ENCODE measurements at places on chromosomes 12 and 14.

- no peak for DNase-seq
These were observed 73.7 kb downstream of the DCAF5 start for GRCh38 chr14:69079188-69079742.

DNA sequence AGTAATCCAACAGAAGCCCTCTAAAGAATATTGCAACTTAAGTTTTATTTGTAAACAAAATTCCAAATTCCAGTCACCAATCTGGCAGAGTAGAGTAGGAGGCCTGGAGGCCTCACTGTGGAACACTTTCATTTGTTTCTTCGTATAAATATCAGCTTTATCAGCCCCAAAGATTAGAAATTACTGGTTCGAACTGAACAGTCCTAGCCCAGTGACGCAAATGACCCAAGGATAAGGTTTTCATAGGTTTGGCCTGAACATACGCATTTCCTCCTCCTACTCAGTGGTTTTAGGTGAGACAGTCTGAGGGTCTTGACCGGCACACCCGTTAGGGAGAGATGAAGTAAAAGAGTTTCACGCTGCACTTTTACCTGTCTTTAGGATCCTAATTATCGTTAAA lies 1.7 kb downstream of the CDC42BPB start:
- no peak for DNase-seq

DNA sequence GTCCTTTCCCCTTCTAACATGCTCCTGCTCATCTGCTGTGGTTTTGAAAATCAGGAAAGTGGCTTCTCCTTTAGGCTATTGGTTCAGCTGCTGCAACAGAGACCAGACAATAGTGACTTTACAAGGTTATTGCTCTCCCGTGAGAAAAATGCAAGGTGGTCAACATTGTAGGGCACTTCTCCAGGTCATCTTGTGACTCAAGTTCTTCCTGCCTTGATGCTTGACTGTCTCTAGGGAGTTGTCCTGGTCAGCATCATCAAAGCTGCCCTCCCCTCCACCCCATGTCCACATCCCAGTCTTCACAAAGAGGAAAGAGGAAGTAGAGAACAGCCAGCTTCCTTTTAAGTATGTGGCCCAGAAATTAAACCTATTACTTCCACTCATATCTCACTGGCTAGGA lies 3.9 kb upstream of the TMEM63C start:
- no peak for DNase-seq

DNA sequence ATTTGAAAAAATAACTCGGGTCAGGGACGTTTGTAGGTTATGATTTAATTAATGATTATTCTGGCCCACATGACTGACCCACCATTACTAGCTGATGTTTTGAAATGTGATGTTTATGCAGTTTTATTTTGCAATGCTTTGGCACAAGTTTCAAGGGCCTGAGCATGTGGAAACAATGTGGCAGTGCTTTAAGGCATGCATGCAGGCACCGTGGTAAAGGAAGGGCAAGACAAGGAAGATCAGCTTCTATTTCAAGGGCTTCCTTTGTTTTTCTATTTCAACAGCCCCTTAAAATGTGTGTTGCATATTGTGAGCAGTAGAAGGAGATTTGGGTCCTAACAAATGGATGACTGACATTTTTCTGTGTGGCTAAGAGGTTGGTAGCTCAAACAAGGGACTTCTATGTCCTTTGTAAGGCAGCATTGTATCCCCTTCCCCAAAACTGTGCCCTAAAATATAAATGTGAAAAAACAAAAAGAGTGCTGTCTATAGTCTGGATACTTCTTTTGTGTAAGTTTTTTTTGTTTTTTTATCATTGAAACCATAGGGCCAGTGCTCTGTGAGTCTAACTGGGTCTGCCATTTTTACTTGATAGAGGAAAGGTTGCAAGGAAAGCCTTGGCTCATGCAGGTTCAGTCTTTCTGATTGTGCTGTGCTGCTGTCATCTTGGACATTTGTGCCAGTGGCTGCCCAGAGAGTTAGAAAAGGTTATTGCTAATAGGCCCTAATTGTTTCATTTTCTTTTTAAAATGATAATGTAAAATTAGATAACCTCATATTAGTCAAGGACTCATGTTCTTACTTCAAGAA lies 103.5 kb downstream of the FGD4 start:
- DNase-seq: no peak

DNA sequence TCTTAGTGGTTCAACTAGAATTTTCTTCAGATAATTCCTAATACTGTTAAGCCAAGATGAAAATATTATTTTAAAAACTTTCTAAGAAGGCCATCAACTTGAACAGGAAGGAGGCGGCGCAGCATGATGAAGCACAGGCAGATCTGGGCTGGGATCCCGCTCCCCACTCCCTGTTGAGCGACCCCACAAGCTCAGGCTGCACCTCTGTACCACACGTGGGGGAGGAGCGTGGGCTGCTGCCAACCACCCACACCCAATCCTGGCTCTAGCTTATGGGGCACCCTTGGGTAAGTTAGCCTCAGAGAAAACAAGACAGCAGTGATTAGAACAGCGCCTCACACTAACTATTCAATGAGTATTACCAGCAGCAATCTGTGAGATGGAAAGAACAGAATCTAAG lies 6.0 kb downstream of the MTERF2 start:
- no peak for DNase-seq

- no peak for DNase-seq
These were observed 63.0 kb upstream of the BCL2L14 start for GRCh38 chr12:12007713-12008231.

GRCh38 chr12:3041558-3042164 lies 35.5 kb upstream of the TSPAN9 start:
- no peak for DNase-seq

DNA sequence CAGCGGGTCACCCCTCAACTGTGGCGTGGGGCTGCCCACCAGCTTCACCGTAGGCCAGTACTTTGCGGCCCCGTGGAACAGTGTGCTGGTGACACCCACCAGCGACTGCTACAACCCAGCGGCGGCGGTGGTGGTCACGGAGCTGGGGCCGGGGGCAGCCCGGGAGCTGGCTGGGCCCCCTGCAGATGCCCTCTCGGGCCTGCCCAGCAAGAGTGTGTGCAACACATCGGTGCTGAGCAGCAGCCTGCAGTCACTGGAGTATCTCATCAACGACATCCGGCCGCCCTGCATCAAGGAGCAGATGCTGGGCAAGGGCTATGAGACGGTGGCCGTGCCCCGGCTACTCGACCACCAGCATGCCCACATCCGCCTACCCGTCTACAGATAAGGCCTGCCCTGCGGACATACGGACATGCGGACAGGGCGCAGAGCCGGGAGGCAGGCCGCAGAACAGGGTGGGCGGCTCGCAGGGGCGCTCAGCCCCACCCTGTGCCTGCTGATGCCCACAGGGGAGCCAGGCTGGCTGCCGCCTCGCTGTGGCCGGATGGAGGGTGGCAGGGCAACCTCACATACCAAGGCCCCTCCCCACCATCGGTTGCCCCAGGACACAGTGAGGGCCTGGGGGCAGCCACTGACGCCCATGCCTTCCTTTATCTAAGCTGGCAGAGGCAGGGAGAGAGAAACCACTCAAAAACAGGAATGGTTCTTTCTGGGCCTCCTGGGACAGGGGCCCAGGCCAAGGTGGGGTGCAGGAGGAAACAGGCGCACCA lies 55.5 kb downstream of the FAM222A start:
- DNase-seq: no peak

DNA sequence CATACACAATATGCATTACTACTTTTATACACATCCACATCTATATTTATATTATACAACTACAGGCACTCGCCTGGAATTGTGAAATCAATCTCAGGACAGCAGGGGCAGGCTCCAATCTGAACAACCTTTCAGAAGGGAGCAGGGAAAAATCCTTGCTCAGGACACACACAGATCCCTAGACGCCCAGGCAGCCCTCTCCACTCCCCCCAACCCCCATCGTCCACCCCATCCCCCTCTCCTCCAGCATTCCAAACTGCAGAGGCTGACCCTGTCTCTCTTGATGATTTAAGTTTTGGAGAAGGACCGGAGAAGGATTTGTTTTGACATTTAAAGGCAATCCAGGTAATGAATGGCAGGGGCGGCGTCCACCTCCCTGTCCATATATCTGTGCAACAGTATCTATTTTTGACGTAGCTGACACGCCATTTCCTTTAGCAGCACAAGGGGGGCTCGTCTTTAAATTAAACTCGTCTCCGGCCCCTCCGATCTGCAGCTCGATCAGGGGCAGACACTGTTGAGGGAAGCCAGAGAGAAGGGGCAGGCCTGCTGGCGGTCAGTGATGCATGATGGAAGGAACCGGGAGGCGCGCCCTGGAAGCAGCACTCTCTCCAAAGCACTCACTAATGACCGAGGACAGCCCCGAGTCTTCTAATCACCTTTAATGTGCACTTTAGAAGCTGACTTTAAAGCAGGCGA lies 95.0 kb upstream of the TBX5 start:
- DNase-seq: no peak

- no peak for DNase-seq
These were observed 31.9 kb upstream of the ZFP36L1 start for GRCh38 chr14:68824517-68825347.

- no peak for DNase-seq
These were observed 86.1 kb downstream of the SLC24A4 start for GRCh38 chr14:92409043-92409442.

GRCh38 chr12:124109760-124110159 lies 136.7 kb downstream of the ZNF664 start:
- no peak for DNase-seq

DNA sequence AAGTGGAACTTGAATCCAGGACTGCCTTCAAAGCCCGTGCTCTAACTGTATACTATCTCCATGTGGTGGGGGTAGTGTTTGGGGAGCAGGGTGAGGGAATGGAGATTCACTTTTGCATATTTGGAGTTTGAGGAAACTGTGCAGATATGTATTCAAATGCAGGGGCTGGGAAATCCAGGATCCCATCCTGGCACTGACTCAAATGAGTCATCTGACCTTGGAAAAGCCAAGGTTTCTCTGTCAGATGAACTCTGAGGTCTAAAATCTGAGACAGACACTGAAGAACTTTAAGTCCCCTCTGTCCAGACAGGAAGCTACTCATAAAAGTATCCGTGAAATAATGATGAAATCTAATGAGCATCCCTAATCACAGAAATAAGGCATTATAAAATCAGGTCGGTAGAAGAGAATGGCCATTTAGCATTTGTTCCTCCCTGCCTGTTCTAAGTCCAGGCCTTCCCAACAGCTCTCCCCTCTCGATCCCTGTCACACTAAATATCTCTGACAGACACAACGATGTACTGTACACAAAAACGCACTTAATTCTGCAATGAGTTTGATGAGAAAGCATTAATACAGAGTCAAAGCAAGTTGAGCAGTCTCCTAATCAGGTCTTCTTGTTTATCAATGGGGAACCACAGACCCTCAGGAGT lies 14.4 kb downstream of the NIN start:
- DNase-seq: no peak

DNA sequence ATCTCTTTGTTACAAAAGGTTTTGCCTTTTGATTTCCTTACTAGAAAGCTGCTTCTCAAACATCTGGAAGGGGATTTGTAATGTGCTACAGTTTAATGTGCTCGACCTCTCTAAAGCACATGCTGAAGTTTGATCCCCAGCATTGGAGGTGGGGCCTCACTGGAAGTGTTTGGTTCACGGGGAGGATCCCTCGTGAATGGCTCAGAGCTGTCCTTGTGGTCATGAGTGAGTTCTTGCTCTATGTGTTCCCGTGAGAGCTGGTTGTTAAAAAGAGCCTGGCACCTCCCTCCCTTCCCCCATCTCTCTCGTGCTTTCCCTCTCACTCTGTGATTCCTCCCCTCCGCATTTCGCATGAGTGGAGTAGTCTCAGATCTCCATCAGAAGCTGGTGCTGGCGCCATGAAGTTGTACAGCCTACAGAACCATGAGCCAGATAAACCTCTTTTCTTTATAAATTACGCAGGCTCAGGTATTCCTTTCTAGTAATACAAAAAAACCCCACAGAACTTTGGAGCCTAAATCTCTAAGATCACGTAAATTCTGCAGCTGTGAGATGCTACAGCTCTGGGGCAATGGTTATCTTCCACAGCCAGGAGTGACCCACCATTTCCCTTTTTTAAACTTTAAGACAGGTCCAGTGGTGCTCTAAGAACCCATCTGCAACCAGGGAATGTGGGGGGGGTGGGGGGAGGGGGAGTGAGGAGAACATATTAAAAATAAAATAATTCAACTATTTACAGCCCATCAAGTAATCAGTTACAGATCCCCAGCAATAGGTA lies 214.4 kb downstream of the FOXN3 start:
- DNase-seq: no peak

- DNase-seq: no peak
These were observed 148.8 kb downstream of the ZFP36L1 start for GRCh38 chr14:68644101-68644500.

GRCh38 chr12:68641138-68641537 lies 30.4 kb downstream of the RAP1B start:
- no peak for DNase-seq

GRCh38 chr12:27324530-27324929 lies 8.1 kb upstream of the BMAL2 start:
- DNase-seq: no peak

DNA sequence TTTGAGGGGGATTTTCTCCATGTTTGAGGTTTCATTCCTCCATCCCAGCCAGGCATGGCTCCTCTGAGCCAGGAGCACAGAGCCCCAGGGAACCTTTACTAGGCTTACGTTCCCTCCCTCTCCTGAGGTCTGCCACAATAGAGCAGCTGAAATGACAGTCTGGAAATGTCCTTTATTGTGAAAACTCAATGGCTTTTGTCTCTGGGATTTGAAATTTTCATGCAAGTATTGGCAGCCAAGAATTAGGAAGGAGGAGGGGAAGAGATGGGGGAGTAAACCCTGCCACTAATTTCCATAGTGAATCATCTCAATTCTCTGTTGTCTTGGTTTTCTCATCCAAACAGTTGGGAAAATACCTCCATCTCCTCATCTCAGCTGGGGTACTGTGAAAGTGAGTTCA lies 2.6 kb upstream of the PLEKHG3 start:
- no peak for DNase-seq

GRCh38 chr14:90911121-90911520 lies 94.9 kb upstream of the TTC7B start:
- DNase-seq: no peak

DNA sequence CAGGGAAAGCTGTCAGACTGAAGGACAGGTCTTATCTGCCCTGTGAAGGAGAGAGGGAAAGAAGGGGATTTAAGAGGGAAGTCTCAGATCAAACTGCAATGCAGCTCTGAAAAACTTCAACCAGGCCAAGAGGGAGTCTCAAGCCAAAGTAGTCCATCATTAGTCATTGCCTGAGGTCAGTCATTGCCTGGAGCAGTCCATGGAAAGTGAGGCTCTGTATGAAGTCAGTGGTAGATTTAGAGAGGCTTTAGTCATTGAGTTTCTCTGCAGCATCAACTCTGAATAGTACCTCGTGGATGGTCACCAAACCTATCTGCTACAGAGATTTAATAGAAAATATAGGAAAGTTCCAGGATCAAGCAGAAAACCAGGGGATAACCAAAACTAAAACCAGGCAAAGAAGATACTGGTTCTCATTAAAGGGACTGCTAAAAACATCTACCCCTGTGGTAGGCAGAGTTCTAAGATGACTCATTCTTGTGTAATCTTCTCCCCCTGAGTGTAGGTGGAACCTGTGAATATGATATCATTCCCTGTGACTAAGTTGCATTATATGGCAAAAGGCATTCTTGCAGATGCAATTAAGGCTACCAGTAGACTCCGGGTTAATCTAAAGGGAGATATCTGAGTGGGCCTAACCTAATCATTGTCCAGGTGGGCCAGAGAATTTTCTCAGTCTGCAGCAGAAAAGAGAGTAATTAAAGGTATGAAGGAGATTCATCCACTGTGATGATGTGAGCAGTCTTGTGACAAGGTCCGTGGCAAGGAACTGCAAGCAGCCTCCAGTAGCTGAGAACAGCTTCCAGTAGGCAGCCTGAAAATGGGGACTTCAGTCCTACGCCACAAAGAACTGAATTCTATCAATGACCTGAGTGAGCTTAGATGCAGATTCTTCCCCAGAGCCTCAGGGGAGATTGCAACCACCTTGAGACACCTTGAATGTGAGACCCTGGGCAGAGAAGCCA lies 123.1 kb downstream of the GALC start:
- DNase-seq: no peak

All from stimulated activated CD8-positive, alpha-beta memory T cell treated with anti-CD3 and anti-CD28 coated beads, Interleukin-12 subunit alpha, Interleukin-12 subunit beta, amount 100 ng/mL, for 1 hour (primary cell).